ENCODE measurements at places on chromosomes 16 and 17.

- no peak for DNase-seq
Measured at GRCh38 chr17:49021095-49021767, 24.0 kb downstream of the IGF2BP1 start.

DNA sequence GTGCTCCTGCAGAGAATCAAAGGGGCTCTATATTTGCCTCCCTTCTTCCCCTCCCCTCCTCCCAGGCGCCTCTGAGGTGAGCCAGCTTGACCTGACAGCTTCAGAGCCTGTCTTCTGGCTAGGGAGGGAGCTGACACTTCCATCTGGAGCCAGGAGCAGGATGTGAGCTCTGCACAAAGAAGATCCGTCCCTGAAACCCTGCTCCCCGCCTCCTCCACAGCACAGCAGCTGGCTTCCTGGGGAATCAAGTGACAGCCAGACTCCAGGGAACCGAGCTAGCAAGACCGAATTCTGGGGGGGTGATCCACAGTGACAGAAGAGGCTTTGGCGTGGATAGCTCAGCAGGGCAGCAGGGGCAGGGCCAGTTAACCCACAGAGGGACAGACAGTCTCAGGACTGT lies 37.2 kb downstream of the CCDC182 start:
- no peak for DNase-seq

DNA sequence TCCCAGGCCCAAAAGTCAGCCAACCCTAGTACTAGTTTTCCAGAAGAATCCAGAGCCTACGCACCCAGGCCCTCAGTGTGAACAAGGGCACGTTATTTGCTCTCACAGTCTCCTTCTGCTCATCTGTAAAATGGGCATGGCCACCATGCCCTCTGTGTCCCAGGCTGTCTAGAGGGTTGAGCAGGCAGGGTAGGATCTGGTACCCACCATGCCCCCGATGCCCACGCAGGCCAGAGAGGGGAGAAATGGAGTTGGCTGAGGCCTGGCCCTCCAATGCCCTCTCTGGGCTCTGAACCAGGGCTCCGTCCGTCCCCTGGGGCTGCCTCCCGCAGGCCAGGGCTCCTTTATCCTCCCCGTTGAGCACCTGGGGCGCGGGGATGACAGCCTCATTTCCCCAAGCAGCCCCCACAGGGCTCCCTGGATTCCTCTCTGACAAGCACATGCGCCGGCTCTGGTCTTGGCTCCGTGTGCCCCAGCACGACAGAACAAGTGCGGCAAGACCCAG lies 9.1 kb upstream of the BAHCC1 start:
- no peak for DNase-seq

DNA sequence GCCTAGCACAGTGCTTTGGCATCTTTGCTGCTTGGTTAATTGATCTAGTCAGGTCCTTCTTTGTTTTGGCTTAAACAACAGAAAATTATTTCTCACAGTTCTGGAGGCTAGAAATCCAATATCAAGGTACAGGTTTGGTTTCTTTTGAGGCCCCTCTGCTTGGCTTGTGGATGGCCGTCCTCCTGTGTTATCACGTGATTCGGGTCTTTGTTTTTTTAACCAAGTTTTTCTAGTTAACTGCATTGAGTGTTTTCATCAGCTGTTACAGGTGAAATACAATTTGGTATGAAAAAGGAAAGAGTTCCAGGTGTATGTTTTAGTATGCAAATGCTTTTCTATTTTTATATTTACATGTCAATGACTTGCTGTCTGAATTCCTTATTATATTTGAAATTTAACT lies 2.8 kb downstream of the NLK start:
- DNase-seq = no peak

GRCh38 chr16:83066011-83066410 lies 439.2 kb downstream of the CDH13 start:
- DNase-seq = no peak

GRCh38 chr17:54426296-54426886 lies 474.3 kb upstream of the TOM1L1 start:
- DNase-seq = peak; percentile 11

GRCh38 chr17:67349420-67349819 lies 17.0 kb downstream of the PSMD12 start:
- no peak for DNase-seq

DNA sequence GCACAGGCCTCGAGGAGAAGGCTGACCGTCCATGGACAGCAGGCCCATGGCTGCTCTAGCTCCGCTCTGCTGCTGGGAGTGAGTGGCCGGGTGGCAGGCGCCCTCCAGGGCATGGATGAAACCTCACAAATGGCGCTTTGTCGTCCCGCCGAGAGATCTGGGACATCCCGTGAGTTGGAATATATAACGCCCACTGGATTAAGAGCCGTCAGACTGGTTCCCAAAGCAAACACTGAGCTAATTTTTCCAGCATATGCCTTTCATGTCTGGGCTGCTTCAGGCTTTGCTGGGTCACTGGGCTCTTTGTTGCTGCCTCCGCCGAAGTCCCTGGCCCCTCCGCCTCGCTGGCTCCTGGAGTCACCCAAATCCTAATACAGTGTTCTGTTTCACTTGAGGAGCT lies 266.3 kb downstream of the FOXL1 start:
- no peak for DNase-seq

DNA sequence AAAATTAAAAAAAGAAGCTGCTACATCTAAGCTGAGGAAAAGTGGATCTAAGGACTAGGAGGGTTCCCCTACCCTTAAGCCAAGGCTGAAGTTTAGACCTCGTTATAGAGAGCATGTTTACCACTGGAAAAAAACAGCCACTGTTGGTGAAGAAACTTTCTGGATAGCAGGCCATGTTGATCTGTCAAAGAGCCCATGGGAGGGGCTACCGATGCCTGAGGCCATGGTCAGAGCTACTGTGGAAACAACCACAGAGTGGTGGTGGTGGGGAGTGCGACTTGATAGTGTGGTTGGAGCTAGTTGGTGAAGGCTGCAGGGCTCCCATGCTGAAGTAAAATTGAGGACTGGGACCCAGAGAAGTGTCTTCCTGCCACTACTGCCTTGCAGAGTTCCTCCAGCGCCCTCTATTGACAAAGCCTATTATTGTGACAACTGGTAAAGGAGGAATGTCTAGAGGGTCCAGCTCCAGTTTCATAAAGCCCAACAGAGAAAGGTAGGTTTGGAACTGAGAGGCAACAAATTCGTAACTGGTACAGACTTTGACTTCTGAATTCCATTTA lies 12.7 kb upstream of the FAM20A start:
- DNase-seq = peak; percentile 8

DNA sequence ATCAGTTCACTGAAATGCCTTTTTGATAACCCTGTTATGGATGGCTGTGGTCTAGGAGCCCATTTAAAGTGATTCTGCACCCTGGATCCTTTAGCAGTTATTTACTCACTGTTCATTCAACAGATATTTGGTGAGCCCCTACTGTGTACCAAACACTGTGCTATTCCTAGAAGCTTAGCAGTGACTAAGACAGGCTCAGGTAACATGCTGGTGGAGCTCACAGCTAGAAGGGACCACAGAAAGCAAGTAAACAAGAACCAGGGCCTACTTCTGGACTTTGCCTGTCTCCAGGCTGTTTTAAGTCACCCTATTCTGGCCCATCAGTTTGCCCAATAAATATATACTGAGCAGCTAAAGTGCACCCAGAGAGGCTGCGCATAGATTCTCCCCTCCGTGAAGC lies 11.1 kb downstream of the ITGA3 start:
- DNase-seq = no peak

DNA sequence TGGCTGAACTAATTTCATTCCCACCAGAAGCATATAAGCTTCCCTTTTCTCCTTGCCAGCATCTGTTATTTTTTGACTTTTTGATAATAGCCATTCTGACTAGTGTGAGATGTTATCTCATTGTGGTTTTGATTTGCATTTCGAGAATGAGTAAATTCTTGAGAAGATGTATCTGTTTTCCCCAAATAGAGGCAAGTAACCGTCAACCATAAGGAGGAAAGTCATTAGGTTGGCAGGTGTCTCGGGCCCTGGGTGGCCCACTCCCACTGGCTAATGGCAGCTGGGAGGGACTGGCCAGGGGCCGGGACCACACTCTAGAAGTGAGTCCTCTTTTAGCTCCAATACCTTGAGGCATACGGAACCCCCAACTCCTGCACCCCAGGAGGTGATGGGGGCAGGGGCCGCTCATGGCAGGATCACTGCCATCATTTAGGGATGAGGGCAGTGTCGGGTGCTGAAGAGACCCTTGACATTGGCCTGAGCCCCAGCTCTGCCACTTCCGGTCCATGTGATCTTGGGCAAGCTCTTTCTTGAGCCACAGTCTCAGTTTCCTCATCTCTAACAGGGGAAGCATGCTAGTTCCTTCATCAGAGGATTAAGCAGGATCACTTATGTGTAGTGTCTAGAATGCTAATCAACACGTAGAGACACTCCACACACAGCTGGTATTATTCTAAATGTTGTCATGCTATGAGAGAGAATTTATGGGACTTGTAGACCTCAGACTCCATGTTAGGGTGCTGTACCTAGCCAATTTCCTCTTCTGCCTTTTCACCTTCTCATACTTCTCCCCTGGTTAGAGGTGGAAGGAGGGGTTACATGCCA lies 44.3 kb downstream of the RGS9 start:
- DNase-seq = no peak

GRCh38 chr17:66849851-66850580 lies 15.1 kb downstream of the CACNG5 start:
- DNase-seq = no peak

DNA sequence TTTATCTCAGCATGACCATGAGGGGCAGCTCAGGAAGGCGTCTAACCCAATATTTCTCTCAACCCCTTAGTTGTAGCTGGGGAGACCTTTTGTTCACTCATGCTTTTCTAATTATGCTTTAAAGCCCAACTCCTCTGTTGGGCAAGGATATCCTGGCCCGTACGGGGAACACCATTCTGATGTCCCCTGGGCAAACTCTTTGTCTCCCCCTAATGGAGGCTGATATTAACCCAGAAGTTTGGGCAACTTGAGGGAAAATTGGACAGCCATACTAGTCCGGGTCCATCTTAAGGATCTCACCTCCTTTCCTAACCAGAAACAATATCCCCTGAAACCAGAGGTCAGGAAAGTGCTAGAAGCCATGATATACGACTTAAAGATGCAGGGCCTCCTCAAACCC lies 143.7 kb upstream of the COX10 start:
- no peak for DNase-seq

- no peak for DNase-seq
Measured at GRCh38 chr16:84610376-84610775, 7.5 kb downstream of the COTL1 start.

Measured in NCI-H446 treated with DMSO at 0.1 percent for 48 hours (cell line).